ENCODE measurements at places on chromosomes 11 and 22. TPM values are rescaled to one million over a fixed set of nuclear protein-coding genes. Genes with fewer than 3 reads are reported as not detected.

The GTSE1 gene
- total RNA-seq: 0.67 TPM

The HORMAD2 gene
- not detected for total RNA-seq

DNA sequence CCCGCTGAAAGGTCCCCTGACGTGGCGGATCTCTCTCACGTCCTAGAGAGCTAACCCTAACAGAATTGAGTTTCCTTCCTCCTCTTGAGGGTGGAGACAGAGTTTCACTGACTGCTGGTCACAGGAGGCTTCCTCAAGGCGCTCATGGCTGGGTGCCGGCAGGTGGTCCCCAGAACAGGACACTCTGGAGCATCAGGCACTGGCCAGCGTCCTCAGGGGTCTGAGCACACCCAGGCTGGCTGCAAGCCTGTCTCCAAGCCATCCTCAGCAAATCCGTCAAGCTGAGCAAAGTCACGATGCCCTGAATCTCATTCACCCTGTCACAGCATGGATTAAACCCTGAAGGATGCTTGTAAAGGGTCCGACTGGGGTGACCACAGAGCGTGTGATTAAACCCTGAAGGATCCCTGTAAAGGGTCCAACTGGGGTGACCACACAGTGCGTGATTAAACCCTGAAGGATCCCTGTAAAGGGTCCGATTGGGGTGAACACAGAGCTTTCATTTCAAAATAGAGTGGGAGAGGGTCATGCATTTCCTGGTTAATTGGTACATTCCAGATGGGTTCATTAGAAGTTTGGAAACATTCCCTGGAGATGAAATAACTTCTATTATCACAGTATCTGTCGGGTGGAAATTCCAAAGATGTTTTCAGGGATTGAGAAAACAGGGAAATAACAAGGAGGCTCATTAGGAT lies 473.0 kb downstream of the BRD1 start:
- no peak for DNase-seq

DNA sequence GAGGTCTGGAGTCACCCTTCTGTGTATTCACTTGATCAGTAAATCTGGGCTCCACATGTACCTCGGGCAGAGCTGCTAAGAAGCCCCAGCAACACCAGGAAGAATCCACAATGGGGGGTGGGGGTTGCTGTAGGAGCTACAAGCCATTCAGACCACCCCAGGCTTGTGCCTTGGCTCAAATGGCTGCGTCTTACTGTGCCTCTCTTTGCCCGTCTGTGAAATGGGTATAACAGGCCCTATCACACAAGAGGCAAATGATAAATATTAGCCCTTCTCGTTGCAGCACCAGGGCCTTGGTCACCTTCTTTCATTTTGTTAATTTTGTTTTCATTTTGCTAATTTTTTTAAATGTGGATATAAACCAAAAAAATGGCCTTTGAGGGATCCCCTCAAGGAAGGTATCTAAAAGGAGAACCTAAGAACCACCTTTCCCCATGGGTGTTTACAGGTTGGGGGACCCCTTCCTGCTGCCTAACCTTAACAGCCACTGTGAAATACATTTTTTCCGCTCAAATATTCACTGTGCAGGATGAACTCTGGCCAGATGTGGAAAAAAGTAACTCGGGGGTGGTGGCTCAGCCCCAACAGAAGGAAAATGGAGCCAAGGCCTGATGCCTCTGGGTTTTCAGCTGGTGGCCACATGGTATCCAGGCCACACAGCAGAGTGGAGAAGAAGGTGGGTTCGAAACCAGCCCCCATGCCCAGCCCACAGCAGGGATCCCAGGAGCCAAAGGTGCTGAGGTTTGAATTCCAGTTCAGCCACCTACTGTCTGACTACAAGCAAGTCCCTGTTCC lies 284.0 kb downstream of the MN1 start:
- DNase-seq: no peak

The TSG101 gene
- total RNA-seq: 62.4 TPM

The JRKL gene
- total RNA-seq: 9.6 TPM

GRCh38 chr22:45781459-45781858 lies 109.8 kb downstream of the ATXN10 start:
- no peak for DNase-seq

DNA sequence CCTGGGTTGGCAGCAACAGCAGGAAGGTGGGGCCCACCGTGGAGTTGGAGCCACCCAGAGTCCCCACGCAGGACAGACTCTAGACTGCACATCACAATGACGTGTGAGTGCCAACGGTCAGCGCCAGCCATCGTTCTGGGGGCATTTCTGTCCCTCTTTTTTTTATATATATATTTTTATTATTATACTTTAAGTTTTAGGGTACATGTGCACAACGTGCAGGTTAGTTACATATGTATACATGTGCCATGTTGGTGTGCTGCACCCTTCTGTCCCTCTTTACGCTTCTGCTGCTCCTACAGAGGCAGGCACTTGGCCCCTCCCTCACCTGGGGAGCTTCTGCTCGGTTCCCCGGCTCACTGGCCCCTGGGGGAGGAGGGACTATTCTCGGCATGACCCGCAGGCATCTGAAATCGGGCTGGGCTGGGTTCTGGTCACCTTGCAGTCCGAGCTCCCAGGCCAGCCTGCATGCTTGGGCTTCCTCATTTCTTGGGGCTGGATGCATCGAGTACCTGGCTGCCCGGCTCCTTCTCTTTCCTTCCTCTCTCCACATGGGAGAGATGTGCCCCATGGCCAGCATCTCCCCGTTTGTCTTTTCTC lies 787.4 kb downstream of the TBC1D22A start:
- no peak for DNase-seq

DNA sequence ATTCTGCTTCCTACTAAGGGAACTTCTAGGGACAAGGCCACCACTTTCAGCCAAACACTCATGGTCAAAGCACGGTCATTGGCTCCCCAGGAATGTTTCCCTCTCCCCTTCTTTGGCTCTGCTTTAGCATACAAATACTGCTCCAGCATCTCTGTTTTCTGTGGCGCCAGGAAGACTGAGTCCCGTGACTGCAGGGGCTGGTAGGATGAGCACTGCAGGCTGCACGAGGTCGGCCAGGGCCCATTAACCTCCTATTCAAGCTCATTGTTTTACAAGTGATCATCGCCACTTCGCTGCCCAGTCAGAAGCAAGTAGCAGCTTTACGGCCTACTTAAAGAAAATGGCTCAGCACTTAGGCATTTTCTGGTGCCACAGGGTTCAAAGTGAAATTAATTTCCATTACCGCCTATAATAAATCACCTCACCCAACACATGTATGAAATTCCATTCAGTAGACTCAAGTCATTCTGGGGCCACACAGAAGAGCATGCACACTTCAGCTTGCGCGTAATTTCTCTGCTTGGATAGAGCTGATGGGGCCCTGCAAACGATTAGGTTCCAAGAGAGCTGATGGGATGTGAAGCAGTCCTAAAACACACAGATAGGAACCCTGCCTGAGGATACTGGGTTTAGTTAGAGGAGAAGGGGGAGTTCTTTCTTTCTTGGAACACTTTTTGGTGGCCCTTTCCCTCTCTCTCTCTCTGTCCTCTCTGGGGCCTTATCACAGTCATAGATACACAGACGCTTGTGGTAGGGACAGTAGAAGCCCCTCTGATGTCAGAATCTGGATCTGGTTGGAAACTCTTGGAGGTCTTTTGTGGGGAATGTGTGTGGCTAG lies 173.7 kb downstream of the KIF18A start:
- peak; percentile 6 for DNase-seq

DNA sequence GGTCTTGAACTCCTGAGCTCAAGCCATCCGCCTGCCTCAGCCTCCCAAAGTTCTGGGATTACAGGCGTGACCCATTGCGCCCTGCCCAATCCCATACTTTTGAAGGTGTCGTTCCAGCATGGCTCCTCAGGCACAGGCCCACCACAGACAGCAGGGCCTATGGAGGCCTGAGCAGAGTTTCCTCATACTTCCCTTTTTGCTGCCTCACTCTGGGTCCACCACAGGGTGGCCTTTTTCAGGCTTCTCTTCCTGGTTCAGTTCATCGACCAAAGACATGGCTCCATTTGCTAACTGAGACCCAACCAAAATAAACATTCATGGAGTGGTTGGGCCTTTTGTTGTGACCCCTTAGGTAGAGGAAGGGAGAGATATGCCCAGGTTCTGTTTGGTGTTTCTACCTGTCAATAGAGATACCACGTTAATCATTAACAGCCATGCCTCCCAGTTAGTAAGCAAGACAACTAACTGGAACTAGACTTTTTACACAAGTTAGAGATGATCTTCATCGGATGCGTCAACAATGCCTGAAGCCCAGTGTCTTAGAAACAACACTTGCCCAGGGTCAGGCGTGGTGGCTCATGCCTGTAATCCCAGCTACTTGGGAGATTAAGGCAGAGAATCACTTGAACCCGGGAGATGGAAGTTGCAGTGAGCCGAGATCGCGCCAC lies 35.1 kb downstream of the TRIOBP start:
- DNase-seq: no peak

DNA sequence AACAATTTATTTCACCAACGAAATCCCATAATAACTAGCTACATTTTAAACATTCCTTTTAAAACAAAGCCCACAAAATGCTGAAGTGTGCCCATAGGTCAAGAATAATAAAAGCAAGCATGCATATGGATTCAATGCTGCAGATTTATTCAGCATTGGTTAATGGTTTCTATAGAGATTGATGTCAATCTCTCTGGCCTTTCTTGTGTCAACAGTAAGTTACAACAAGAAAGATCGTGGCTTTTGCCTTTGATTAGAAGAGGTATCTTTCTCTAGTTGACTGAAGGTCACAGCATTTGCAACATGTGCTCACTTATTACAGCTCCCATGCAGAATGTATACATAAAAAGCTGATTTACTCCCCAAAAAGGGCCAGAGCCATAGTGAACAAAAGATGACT lies 1.4 kb upstream of the SOX6 start:
- no peak for DNase-seq

- peak; percentile 20 for DNase-seq
Observed at GRCh38 chr22:31488988-31489617, 539 bp downstream of the EIF4ENIF1 start.

GRCh38 chr11:85771568-85771967 lies 39.4 kb downstream of the SYTL2 start:
- DNase-seq: no peak

DNA sequence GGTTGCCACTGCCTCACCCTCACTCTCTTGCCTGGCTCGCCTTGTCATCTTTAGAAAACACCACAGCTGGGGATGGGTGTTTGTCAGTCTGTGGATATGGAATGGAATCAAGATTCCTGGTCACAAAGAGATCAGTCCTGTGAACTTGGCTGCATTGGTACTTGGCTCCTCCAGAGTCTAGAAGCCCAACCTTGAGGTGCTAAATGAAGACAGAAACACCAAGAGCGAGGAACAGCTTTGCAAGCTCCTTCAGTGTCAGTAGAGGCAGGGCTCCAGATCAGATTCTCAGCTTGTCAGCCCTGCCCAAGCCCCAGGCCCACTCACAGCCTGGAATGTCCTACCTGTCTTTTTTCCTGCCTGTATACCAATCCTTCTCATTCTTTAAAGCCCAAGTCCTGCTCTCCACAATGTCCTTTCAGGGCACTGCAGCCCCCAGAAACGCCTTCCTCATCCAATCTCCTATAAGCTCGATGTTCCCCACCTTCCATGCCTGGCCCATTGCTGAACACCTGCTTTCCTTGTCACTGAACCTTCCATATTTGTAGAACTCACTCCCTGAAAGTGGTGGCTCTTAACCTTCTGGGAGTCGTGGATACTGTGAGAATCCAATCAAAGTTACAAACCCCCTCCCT lies 188.9 kb downstream of the BCR start:
- no peak for DNase-seq

The PARVG gene
- total RNA-seq: not detected

- DNase-seq: peak; percentile 94
Observed at GRCh38 chr22:39289975-39290720, 29.3 kb downstream of the RPL3 start.

The RNF169 gene
- total RNA-seq: 18.7 TPM

GRCh38 chr11:25242928-25243327 lies 746.1 kb downstream of the LUZP2 start:
- peak; percentile 85 for DNase-seq

- peak; percentile 48 for DNase-seq
Observed at GRCh38 chr11:66069715-66070603, at the start of gene PACS1. Gene PACS1, plus strand, starts transcription at chr11:66070272. Its CDS starts 215 bp downstream, at chr11:66070487.

The TNNT3 gene
- not detected for total RNA-seq

DNA sequence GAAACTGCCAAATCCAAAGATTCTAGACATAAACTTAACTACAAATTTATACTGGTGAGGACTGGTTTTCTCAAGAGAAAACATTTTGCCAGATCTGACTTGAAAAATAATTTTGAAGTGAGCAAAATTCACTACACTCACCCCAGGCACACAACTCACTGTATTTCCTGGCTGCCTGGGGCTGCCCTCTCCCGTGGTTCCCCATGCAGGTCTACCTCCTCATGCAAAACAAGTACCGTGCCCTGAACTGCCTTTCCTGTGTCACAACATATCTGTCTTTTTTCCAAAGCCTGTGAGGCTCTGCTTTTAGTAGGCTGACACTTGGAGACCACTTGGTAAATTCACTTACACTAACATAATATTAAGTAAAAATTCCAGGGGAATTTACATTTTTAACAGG lies 76.4 kb downstream of the LIF start:
- DNase-seq: no peak

GRCh38 chr11:65569164-65569972 lies 909 bp upstream of the ZNRD2 start:
- no peak for DNase-seq

- no peak for DNase-seq
Observed at GRCh38 chr22:46792841-46793261, 30.4 kb downstream of the TBC1D22A start.

DNA sequence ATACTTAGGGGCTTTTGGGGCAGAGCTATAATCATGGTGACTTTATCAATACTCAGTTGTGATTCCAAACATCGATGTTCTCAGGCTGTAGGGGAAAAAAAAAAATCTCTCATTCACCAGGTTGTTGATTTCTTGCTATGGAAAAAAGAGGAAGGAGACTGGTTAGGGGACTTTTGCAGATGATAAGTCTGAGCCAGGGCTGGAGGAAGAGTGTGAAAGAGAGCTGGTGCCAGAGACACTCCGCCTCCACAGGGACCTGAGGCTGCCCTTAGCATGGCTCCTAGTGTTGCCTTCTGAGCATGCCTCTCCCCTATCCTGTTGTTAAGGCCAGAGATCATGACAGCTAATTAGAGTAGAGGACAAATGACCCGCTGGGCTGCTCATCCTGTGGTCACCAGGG lies 16.9 kb downstream of the UPB1 start:
- DNase-seq: no peak

The ADM gene
- total RNA-seq: 231 TPM

DNA sequence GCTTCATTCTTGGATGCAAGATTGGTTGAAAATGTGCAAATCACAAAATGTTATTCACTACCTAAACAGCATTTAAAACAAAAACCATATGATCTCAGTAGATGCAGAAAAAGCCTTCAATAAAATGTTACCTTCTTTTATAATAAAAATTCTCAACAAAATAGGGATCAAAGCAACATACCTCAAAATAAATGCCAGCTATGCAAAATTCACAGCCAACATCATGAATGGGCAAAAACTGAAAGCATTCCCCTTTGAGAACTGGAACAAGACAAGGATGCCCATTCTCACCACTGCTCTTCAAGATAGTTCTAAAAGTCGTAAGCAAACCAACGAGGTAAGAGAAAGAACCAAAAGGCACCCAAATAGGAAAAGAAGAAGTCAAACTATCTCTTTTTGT lies 2.0 kb downstream of the OR5AK2 start:
- DNase-seq: no peak

All from mammary epithelial cell (primary cell).